ENCODE measurements at places on chromosomes 7 and 10. TPM values are rescaled to one million over a fixed set of nuclear protein-coding genes. Genes with fewer than 3 reads are reported as not detected.

DNA sequence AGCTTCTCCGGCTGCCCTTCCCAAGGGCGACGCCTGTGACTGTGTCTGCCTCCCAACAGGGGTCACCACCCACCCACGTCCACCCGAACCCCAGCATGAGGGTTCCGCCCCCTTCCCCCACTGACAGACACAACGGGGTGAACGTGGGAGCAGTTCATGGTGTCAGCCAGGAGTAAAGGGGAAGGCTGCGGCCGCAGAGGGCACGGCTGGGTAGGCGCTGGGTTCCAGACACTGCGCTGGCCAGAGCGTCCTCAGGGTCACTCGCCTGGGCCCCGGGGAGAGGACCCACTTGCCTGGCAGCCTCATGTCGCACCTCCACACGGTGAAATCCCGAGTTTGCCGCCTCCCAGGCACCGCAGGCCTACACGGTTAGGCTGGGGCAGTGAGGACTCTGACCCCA is 21.1 kb downstream of the INTS1 start:
- DNase-seq: no peak
- H3K27me3 ChIP-seq: no peaks in the 10 kb centered on the region
- peaks cover 15% of the 10 kb centered on the region for H3K36me3 ChIP-seq

DNA sequence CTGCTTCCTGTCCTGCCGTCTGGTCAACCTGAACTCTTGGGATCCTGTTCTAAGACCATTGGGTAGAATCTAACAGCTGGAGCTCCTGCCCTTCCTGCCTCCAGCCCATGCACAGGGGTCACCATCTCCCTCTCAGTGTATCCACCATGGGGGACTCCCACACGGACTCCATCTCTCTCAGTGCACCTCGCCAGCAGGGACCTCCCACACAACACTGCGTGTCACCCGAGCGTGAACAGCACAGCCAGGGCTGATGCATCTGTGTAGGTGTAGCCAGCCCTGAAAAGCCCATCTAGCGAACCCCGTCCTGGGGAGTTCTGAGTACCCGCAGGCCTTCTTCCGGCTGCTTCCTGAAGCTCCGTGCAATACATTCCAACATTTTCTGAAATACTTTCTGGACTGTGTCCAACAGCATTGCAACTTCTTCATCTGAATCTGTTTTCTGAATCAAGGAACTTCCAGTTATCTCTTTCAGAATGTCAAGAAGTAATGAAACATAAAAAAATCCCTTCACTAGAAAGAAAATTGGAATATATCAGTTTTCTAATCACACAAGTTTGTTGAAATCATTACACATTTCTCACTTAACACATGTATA is 52.5 kb downstream of the NCAPG2 start:
- peaks cover 10% of the 10 kb centered on the region for H3K36me3 ChIP-seq
- no peaks in the 10 kb centered on the region for H3K27me3 ChIP-seq
- no peak overlapping the region for H3K4me3 ChIP-seq
- H3K27ac ChIP-seq: peak overlapping the region; percentile 3

GRCh38 chr10:104045151-104046089 is 40.3 kb downstream of the COL17A1 start:
- no peaks in the 10 kb centered on the region for H3K36me3 ChIP-seq
- DNase-seq: no peak
- H3K27me3 ChIP-seq: no peaks in the 10 kb centered on the region
- peaks cover 4% of the 10 kb centered on the region for H3K4me1 ChIP-seq
- no peak overlapping the region for H3K27ac ChIP-seq

GRCh38 chr7:147207988-147208387 is 1091.4 kb downstream of the CNTNAP2 start:
- no peaks in the 10 kb centered on the region for H3K4me1 ChIP-seq
- no peaks in the 10 kb centered on the region for H3K27me3 ChIP-seq
- no peak for DNase-seq
- H3K36me3 ChIP-seq: peaks cover 3% of the 10 kb centered on the region

DNA sequence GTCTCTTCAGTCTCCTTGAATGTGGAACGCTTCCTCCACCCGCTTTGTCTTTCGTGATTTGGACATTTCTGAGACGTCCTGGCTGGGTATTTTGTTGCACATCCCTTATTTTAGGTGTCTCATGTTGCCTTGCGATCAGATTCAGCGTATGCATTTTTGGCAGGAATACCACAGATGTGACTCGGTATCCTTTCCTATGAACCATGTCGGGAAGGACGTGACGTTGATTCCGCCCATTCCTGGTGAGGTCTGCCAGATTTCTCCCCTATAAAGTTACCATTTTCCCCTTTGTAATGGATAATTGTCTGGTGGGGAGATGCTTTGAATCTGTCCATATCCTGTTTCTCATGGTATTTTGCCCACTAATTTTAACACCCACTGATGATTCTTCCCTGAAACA is 49.6 kb downstream of the RBM17 start:
- peaks cover 36% of the 10 kb centered on the region for H3K4me1 ChIP-seq
- no peak overlapping the region for H3K27ac ChIP-seq
- H3K36me3 ChIP-seq: no peaks in the 10 kb centered on the region

EBLN1 gene
- total RNA-seq: not detected

DNA sequence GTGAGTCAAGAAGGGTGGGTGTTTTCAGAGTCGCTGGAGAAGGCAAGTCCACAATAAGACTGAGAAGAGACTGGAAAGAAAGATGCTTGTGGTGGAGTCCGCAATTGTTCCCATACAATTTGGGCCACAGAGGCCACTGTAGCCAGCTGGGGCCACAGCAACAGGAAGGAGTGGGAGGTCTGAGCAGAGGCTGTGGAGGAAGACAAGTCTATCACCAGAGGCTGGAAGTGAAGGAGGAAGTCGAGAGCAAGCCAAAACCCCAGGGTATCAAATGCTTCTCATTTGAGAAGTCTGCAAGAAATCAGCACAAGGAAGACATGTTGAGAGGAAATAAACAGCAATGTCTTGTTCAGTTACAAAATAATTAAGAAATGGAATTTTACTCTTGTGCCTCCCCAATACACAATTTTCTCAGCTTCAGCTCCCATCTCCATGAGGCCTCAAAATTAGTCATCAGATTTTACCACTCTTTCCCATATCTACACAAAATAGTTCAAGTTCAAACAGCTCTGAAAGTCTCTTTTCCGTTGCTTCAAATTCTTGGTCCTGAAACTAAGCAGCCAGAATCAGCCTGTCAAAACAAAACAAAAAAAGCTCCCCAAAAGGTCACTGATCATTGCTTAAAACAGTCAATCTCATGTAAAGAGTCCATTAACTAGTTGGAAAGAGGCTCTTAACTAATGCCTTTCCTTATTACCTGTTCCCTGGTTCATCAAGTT is 31.6 kb downstream of the SLC16A12 start:
- H3K4me3 ChIP-seq: no peak overlapping the region
- H3K36me3 ChIP-seq: peaks cover 3% of the 10 kb centered on the region
- H3K27ac ChIP-seq: peak overlapping the region; percentile 79
- peaks cover 42% of the 10 kb centered on the region for H3K4me1 ChIP-seq

DNA sequence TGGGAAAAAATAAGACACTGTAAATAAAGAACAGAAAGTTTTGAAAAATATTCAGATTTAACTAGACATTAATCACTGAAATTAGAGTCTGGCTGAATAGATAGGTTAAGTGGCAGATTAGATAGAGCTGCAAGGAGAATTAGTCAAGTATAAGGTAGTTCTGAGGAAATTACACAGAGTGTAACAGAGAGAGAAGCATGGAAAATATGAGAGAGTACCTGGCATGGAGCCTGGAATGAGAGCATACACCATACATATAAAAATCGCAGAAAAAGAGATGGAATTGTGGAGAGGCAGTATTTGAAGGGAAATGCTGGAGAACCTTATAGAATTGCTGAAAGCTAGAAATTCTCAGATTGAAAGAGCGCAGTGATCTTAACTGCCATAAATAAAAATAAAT is 46.9 kb downstream of the ZNRF2 start:
- H3K4me1 ChIP-seq: peaks cover 22% of the 10 kb centered on the region
- peaks cover 1% of the 10 kb centered on the region for H3K36me3 ChIP-seq
- DNase-seq: no peak

DNA sequence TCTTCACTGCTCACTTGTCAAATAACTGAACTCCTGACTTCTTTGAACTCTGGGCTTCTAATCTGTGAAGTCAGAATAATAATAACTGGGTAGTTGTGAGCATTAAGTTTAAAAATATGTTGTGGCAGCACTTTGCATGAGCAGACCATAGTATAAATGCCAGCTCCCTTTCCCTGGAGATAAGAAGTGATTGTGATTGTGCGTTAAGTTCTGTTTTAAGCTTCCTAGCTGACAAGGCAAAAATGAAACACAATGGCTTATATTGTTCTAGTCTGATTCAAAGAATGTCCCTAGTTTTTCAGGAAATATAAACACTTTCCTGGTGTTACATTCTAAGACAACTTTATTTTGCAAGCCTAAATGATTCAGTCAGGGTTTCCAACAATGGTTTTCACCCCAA is 61.8 kb downstream of the PTPRE start:
- H3K27me3 ChIP-seq: no peaks in the 10 kb centered on the region
- no peak overlapping the region for H3K27ac ChIP-seq
- H3K4me1 ChIP-seq: no peaks in the 10 kb centered on the region
- no peak overlapping the region for H3K4me3 ChIP-seq

DNA sequence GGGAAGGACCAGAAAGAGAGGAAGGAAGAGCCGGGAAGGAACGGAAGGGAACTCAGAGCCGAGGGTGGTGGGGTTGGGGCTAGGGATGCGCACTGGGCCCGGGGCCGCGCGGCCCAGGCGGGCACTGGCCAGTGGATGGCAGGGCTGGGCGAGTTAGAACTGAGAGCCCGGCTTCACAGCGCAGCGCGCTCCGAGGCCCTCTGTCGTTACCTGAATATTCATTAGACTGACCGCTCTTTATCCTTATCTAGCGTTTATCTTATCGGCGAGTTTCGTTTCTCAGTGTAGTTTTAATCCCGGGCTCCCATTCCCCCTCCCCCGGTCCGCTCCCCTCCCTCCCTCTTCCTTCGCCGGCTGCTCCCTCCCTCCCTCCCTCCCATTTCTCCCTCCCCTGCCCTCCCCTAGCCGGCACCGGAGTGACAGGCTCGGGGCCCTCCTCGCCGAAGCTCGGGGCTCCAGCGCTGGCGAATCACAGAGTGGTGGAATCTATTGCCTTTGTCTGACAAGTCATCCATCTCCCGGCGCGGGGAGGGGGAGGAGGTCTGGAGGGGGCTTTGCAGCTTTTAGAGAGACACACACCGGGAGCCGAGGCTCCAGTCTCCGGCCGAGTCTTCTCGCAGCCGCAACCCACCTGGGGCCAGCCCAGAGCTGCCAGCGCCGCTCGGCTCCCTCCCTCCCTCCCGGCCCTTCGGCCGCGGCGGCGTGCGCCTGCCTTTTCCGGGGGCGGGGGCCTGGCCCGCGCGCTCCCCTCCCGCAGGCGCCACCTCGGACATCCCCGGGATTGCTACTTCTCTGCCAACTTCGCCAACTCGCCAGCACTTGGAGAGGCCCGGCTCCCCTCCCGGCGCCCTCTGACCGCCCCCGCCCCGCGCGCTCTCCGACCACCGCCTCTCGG is at the start of gene PAX2:
Gene PAX2 (plus strand): TSS at position 596 of the 895 bp plus-strand sequence. CDS start 679 bp downstream, outside the sequence.
- peaks cover 39% of the 10 kb centered on the region for H3K4me1 ChIP-seq
- DNase-seq: no peak
- H3K4me3 ChIP-seq: peak within 1 kb of the TSS; percentile 38
- no peak within 1 kb of the TSS for H3K27ac ChIP-seq
- H3K27me3 ChIP-seq: peaks cover 82% of the 10 kb centered on the region
- peaks cover 2% of the 10 kb centered on the region for H3K36me3 ChIP-seq

ACSL5 gene
- 0.15 TPM for total RNA-seq

UNCX gene
- not detected for total RNA-seq

MMD2 gene
- total RNA-seq: not detected

DNA sequence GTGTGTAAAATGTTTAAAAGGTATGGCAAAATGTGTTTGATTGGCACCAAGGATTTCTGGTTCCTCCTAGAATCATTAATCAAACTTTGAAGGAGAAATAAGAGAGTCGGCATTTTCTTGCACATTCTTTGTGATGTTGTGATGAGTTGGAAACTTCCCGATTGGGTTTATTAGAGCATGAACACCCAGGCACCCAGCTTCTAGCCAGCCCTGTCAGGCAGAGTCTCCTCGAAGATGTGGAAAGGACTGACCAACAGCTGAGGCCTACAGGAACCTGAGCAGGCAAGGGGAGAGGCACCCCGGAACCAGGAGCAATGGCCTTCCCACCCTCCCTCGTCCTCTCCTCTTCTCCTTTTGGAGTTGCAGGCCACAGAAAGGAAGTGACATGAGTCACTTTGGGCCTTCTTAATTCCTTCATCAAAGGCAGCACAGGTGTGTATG is 68.7 kb downstream of the EGFR start:
- peaks cover 4% of the 10 kb centered on the region for H3K36me3 ChIP-seq
- DNase-seq: no peak
- no peak overlapping the region for H3K4me3 ChIP-seq
- peak overlapping the region; percentile 97 for H3K27ac ChIP-seq

SSMEM1 gene
- total RNA-seq: not detected

DNA sequence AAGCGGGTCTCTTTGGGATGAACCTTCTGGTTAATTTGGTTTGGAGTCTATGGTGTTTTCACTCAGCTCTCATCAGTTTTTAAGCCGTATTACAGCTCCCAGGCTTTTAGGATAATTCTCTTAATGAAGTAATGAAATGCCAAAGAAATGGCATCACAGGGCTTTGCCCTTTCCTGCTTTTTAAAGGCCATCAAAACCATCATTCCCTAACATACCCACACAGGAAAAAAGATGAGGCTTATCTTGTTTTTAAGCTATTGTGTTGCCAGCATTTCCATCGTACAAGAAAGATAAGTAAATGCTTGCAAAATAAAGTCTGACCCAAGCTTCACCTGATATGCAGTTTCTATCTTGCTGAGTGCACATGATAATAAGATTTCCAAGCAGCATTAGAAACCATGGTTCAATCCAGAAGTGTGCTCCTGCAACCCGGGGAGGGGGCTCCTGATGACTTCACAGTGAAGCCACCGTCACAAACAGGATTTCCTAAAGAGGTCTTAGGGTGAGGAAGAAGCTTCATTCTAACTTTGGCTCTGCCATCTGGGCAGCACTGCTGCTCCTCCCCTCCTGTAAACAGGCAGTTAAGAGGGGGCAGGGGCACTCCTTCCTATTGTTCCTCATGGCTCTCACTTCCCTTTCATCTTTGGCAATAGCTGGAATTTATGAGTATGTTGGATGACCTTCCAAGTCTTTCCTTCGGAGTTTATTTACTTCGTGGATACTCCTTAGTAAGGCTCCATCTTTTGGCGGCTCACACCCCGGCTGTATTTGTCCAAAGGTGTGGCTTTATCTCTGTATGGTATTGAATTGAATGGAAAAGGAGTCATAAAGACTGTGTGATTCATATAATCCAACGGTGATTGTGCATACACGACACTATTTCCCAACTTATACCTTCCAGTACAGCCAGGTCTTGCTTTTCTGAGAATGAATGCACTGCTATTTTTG is 55.2 kb upstream of the FAM133B start:
- H3K4me3 ChIP-seq: no peak overlapping the region
- DNase-seq: no peak
- no peak overlapping the region for H3K27ac ChIP-seq
- peaks cover 4% of the 10 kb centered on the region for H3K36me3 ChIP-seq
- H3K4me1 ChIP-seq: peaks cover 28% of the 10 kb centered on the region

- no peak overlapping the region for H3K27ac ChIP-seq
- no peak for DNase-seq
- H3K4me3 ChIP-seq: no peak overlapping the region
- peaks cover 26% of the 10 kb centered on the region for H3K4me1 ChIP-seq
Observed at GRCh38 chr7:2872296-2872874, 28.3 kb upstream of the GNA12 start.

DNA sequence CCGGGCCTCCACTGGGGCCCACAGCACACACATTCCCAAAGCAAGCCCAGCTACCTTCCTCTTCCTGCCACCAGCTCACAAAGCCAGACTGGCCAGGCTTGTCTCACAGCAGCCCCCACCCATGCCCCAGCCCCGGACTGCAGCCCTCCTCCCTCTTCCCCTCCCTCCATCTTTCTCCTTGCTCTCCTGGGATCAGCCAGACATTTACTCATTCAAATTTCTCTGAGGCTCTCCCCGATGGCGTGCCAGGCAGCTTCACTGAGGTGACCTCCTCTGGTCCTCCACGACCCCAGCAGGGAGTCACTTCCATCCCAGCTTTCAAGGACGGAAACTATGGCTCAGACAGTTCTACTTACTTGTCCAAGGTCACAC is 187.5 kb downstream of the GRID1 start:
- H3K36me3 ChIP-seq: no peaks in the 10 kb centered on the region
- H3K4me3 ChIP-seq: no peak overlapping the region
- H3K27ac ChIP-seq: no peak overlapping the region

Data from chondrocyte (in vitro differentiated cells).